Activated naive CD8-positive, alpha-beta T cell treated with anti-CD3 and anti-CD28 coated beads for 36 hours (primary cell): ENCODE measurements at places on chromosomes 11 and 22.

DNA sequence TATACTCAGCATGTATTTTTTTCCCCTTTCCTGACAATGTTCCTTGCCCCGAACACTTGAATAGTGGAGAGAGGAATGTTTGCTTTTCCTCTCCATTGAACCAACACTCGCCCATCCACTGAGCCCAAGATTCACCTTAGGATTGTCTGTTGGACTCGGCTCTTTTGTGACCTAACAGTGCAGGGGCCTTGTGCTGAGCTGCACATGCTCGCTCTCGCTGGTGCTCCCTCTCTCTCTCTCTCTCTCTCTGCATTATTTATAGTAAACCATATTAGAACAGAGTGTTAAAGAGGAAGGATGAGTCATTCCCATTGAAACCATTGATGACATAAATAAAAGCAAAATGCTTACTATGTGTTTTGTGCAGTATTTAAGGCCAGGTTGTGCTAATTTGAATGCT lies 20.7 kb downstream of the ZBTB16 start:
- peaks cover 3% of the 10 kb centered on the region for H3K36me3 ChIP-seq
- peaks cover 26% of the 10 kb centered on the region for H3K27me3 ChIP-seq
- no peak for DNase-seq
- no peak overlapping the region for H3K4me3 ChIP-seq

GRCh38 chr22:25395915-25396314 lies 168.6 kb upstream of the GRK3 start:
- H3K27ac ChIP-seq = no peak overlapping the region
- no peaks in the 10 kb centered on the region for H3K27me3 ChIP-seq
- H3K4me3 ChIP-seq = no peak overlapping the region
- peaks cover 24% of the 10 kb centered on the region for H3K4me1 ChIP-seq
- peaks cover 6% of the 10 kb centered on the region for H3K36me3 ChIP-seq
- DNase-seq = no peak

DNA sequence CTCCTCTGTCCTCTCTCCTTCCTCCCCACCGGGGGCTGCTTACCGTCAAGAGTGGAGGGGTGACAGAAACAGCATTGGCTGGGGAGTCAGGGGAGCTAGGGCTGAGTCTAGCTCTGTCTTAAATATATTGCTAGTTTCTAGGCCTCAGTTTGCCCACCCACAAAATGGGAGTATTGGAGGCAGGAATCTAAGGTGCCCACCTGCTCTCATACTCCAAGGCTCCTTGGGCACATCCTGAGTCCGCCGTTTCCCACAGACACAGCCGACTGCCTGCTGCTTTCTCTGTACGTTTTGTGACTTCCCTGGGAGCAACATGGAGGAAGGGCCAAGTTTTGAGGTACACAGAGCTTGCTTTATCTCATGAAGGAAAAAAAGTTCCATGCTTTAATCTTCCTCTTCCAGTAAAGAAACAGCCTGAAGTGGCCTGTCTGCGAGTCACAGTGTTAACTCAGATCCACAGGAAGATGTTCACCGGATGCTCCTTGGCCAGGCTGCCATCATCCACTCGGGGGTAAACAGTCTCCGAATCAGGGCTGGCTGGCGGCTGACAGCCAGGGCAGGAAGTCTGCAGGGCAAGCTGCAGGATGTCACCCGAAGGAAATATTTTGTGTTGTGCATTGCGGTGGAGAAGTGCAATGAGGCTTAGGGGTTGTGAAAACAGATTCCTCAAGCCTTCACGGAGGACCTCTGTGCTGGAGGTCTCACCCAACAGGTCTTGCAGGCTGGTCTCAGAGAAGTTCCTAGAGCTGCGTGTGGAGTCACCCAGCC lies 11.0 kb upstream of the CERK start:
- peak overlapping the region; percentile 81 for H3K27ac ChIP-seq
- no peaks in the 10 kb centered on the region for H3K36me3 ChIP-seq
- peak; percentile 46 for DNase-seq
- no peaks in the 10 kb centered on the region for H3K27me3 ChIP-seq

GRCh38 chr11:3132271-3132781 lies 32.8 kb downstream of the OSBPL5 start:
- H3K27ac ChIP-seq = no peak overlapping the region
- peaks cover 14% of the 10 kb centered on the region for H3K4me1 ChIP-seq
- H3K4me3 ChIP-seq = no peak overlapping the region
- no peaks in the 10 kb centered on the region for H3K27me3 ChIP-seq
- no peak for DNase-seq

DNA sequence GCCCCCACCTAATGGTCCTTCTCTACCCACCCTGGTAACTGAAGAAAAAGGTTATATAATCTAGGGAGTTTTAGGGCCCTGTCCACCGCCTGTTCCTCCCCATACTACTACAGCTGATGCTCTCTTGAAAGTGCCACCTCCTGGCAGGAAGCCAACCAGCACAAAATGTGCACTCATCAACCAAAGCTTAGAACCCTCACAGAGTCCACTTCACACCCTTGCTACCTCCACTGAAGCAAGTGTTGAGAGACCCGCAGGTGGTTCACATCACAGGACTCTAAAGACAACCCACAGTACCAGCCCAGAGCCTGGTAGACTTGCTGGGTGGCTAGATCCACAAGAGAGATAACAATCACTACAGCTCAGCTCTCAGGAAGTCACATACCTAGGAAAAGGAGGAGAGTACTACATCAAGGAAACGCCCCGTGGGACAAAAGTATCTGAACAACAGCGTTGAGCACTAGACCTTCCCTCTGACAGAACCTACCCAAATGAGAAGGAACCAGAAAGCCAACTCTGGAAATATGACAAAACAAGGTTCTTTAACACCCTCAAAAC lies 17.5 kb upstream of the OR10W1 start:
- H3K4me3 ChIP-seq = no peak overlapping the region
- H3K27me3 ChIP-seq = peaks cover 3% of the 10 kb centered on the region
- H3K36me3 ChIP-seq = no peaks in the 10 kb centered on the region
- no peak overlapping the region for H3K27ac ChIP-seq

DNA sequence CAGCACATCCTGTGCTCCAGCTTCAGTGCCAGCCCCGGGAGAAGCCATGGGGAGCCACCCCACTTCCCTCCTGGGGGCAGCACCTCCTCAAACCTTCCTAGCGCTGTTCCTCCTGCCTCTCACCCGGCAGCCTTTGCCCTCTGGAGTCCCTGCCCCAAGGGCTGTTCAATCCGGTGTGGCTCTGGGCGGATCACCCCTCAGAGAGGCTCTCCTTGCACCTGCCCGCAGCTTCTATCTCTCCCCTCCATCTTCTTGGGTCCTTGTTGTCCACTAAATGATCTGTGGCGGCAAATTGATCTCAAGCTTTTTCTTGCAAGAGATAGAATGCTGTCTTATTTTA lies 18.1 kb upstream of the CDKN1C start:
- H3K27ac ChIP-seq = no peak overlapping the region
- H3K27me3 ChIP-seq = no peaks in the 10 kb centered on the region
- peak overlapping the region; percentile 57 for H3K4me3 ChIP-seq
- peaks cover 23% of the 10 kb centered on the region for H3K4me1 ChIP-seq
- peaks cover 16% of the 10 kb centered on the region for H3K36me3 ChIP-seq
- DNase-seq = no peak

DNA sequence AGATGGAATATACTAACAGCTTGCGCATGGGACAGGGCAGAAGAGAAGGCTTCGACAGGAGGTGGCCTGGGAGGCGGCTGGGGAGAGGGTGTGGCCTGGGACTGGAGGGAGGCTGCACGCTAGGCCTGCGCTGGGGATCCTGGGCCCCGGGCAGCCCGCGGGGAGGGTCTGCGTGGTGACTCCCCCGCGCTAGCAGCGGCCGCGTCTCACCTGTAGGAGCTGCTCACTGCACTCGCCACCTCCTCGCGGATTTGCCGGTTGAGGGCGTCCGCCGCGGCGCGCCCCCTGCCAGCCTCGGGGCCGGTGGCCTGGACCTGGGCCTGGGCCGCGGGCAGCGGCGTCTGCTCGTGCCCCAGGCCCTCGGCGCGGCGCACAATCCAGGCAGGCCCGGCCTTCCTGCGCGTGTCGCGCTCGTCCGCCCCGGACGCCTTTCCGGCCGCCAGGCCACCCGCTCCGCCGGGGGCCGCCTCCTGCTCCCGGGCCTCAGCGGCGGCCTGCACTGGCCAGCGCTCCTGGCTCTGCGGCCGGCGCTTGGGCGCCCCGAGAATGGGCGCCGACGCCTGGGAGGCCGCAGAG lies 1.5 kb downstream of the MAP6 start:
- H3K4me1 ChIP-seq = peaks cover 8% of the 10 kb centered on the region
- peaks cover 84% of the 10 kb centered on the region for H3K27me3 ChIP-seq
- no peaks in the 10 kb centered on the region for H3K36me3 ChIP-seq
- H3K27ac ChIP-seq = no peak overlapping the region
- peak overlapping the region; percentile 35 for H3K4me3 ChIP-seq
- peak; percentile 15 for DNase-seq

DNA sequence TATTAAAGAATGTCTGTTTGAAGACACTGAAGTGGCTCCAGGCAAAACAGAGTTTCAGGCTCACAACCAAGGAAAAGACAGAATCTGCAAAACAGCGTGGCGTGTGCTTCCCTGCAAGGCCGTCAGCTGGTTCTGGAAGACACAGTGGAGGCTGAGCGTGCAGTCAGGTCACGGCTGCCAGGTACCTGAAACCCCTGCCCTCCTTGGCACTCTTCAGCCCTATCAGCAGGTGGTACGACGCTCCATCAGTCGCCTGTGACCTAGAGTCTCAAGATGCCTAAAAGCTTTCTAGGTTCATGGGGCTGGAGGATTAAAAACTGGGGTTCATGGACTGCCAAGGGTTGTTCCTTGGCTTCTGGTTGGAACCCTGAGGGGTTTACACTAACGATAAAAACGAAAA lies 65.9 kb downstream of the TRMU start:
- H3K4me1 ChIP-seq = no peaks in the 10 kb centered on the region
- no peaks in the 10 kb centered on the region for H3K27me3 ChIP-seq
- H3K36me3 ChIP-seq = no peaks in the 10 kb centered on the region
- DNase-seq = no peak
- no peak overlapping the region for H3K27ac ChIP-seq

DNA sequence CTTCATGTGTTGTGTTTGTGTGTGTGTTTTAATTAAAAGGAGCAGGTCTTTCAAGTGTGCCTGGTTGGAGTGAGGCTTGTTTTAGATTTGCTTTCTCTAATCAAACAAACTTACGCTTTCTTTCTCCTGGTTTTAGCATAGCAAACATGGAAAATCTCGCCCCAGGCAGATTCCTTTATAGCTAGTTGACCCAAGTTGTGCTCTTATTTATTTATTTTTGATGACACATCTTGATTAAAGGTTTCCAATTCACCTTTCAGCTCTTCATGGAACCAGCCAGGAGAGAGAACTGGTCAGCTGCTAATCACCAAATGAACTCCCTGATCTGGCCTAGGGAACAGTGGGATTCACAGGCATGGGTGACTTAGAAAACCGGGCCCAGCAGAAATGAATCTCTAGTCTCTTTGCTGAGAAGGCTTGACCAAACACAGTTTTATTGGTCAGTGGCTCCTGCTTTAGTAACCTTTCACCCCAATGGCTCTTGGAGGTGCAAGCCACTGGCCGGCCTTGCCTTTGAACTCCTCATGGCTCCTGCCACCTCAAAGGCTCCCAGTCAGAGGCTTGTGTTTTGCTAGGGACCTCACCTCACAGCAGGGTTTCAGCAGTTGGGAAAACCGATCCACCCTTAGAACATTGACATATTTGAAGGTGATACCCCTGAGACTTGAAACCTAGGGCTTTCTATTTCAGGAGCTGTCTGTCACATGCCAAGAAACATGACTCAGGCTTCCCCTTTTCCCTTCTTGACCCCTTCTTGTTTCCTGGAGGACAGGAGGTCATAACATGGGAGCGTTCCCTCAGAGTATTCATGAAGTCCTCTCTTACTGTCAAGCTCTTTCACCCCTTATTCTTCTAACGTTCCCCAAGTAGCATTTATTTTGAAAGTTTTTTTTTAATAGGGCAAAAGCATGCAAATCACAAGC lies 48.8 kb downstream of the EXT2 start:
- no peak overlapping the region for H3K4me3 ChIP-seq
- H3K27me3 ChIP-seq = no peaks in the 10 kb centered on the region
- H3K36me3 ChIP-seq = peaks cover 26% of the 10 kb centered on the region
- H3K27ac ChIP-seq = no peak overlapping the region
- no peak for DNase-seq
- no peaks in the 10 kb centered on the region for H3K4me1 ChIP-seq

DNA sequence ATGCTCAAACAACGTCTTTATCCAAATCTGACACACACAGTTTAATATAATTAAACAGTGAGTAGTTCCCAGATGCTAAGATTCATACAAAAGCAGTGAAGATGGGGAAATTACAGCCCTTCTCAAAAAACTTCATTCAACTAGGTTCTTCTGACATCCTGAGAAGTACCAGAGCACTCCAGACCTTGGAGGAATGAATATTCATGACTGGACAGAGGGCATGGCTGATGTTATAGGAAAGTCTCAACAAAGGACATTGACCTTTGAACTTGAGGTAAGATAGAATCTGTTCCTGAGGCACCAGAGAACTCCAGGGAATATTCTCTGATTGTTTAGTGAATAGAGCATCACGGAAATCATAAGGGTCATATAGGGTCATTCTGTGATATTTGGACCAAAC lies 106.4 kb upstream of the SLC5A12 start:
- H3K27ac ChIP-seq = no peak overlapping the region
- no peaks in the 10 kb centered on the region for H3K36me3 ChIP-seq
- no peaks in the 10 kb centered on the region for H3K4me1 ChIP-seq
- no peak for DNase-seq

GRCh38 chr11:33063326-33063881 lies 24.0 kb downstream of the TCP11L1 start:
- H3K27ac ChIP-seq = peak overlapping the region; percentile 42
- peaks cover 43% of the 10 kb centered on the region for H3K4me1 ChIP-seq
- DNase-seq = no peak
- no peaks in the 10 kb centered on the region for H3K27me3 ChIP-seq
- peaks cover 36% of the 10 kb centered on the region for H3K36me3 ChIP-seq
- H3K4me3 ChIP-seq = peak overlapping the region; percentile 20

DNA sequence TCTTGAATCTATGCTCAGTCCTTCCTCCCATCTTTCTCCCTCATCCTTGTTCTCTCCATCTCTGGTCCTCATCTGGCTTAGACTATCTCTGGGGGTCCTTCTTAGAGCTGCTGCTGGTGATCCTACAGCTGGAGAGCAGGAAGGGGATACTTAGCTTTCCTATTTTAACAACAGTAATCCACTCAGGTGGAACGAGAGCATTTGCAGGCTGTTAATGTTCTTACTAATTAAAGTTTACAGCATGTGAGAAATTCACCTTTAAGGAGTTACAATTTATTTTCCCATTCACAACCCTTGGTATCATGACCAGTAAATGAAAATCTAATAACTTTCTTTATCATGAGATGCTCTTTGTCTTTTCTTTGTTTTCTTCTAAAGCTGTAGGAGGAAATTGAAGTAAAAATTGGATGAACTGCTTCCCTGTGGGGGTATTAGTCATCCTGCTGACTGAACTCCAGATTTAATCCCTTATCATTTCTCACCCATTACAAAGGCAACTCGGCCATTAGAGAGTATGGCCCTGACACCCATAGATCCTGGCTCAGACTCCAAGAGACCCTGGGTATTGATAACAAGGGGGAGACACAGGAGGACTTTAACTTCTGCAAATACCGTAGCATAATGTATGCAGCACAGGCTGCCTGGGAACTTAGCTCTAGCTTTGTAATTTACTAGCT lies 37.6 kb upstream of the MTNR1B start:
- H3K4me1 ChIP-seq = no peaks in the 10 kb centered on the region
- H3K4me3 ChIP-seq = no peak overlapping the region
- DNase-seq = no peak
